AG08396 (cell line): ENCODE measurements at places on chromosomes 12 and 14.

DNA sequence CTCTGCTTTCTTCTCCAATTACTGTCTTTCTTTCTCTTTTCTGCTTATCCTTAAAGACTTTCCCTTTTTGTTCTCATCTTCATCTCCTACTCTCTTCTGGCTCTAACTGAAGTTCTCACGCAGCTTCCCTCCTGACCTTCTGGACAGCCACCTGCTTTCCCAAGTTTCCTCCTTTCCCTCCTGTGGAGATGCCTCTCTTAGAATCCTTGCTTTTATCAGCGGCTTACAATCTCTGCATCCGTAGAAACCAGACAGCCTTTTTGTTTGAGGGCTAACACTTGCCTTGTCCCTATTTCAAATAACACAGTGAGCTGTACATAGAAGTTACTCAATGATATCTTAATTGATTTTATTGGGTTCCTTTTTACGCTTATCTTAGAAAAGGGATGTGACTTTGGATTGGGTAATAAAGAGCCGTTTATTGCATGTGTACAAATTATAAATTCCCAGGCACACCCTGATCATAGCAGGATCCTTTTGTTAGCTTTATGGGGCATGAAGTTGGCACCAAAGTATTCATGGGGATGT is 2.1 kb upstream of the LGALS3 start:
- no peak for DNase-seq

- no peak for DNase-seq
Measured at GRCh38 chr12:124456133-124456651, 111.2 kb downstream of the NCOR2 start.

DNA sequence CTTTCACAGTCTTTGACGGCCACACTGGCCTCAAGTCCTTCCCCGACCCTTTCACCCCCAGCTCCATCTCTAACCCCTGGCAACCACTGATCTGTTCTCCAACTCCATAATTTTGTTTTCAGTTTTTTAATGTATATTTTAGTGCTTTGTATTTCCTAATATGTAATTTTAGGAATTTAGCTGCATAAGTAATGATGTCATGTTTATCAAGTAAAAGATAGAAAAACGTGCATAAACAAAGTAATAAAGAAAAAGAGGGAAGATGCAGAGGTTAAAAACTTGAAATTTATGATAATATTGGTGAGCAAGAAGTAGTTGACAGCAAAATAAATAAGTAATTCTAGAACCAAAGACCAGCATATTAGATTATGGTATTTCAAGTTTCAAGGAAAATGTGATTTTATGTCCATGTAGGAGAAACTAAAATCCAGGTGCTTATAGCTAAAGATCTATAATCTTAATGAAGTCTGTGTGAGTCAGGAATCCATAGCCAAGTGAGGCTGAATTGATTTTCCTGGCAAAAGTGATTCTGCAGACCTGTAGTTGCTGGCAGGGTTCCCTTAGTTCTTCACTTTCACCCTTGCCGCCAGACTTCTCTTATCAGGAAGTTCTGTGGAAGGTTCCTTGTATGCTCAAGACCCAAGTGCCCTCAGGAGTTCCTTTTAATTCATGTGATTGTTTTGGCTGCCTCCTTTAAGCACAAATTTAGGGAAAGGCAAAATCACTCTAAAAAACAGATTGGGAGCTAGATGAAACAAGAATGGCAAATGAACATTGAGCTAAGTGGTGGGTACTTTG is 24.4 kb downstream of the FBXW8 start:
- DNase-seq, result no peak

- DNase-seq, result no peak
Measured at GRCh38 chr12:66119229-66119869, 11.2 kb downstream of the LLPH start.

DNA sequence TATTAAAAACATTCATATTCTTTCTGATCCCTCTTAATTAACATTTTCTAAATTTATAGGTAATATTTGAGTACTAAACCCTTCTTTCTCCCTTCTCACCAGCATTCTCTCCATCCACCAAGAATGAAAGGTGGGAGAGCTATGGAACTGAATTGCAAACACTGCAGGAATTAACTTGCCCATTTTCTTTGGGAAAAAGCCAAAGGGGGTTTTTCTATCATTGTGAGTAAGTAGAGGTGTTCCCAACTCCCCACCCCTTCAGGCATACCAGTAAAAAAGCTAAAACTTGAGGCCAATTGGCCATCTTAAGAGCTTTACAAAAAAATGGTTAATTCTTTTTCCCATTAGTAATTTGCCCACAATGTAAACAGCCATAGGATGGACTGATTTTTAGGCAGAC is 23.7 kb downstream of the PCNX1 start:
- no peak for DNase-seq

DNA sequence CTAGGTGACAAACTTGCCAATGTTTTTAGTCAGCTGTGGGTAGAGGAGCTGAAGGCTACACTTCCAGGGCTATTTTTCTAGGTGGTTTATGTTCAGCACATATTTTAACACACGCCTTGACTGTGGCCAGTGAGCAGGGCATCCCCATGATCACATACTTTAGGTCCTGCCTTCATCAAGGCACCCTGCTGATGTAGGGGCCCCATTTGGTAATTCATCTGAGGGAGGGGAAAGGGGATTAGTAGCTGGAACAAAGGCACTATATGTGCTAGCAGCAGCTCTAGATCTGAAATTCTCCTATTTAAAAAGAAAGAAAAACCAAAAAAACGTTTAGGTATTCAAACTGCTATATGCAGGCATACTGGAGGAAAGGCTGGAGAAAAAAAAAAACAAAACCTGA is 14.5 kb downstream of the EGLN3 start:
- no peak for DNase-seq

DNA sequence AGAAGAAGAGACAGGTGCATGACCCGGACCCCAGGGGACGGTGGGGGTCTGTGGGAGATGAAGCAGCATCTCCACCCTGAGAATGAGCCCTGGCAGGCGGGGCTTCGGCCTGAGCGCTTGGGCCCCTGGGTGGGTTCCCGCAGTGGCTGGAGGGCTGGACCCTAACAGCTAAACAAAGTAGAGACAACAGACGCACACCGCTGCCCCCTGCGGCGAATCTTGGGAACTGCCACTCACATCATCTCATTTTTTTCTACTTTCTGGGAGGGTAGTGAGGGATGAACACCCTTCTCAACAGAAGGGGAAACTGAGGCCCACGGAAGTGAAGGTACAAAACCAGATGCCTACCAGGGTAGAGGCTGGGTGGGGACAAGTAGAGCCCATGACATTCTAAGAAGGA is 104.7 kb downstream of the RFLNA start:
- peak; percentile 76 for DNase-seq

DNA sequence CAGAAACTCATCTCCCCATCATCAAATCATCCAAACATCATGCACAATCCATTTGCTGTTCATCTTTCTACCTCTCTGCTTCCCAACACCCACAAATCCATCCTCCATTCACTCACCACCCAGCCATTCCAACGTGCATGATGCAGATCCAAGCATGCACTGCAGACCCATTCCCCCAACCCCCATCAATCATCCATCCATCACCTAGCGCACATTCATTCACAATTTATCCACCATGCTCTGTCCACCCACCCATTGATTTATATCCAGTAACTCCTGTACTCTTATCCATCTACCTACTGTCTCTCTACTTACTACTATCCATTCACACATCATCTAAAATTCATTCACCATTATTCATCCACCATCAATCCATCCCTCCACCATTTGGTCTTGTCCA is 4.0 kb upstream of the AMN start:
- DNase-seq, result no peak

DNA sequence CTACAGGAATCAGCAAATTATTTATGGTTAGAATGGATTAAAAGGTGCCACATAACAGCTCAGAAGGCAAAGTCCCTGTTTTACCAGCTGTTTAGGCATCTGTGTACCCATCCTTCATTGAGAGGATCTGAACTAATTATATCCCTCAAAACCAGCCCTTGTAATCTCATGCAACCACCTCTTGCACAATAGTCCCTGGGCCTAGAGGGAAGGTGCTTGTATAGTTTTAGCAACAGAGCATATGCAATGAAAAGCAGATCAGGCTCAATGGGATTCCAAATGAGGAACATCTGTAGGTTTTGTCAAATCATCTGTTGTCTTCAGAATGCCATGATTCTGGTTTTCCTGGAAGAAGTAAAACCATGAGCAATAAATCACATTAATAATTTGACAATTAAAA is 26.0 kb upstream of the GLIPR1L2 start:
- no peak for DNase-seq

DNA sequence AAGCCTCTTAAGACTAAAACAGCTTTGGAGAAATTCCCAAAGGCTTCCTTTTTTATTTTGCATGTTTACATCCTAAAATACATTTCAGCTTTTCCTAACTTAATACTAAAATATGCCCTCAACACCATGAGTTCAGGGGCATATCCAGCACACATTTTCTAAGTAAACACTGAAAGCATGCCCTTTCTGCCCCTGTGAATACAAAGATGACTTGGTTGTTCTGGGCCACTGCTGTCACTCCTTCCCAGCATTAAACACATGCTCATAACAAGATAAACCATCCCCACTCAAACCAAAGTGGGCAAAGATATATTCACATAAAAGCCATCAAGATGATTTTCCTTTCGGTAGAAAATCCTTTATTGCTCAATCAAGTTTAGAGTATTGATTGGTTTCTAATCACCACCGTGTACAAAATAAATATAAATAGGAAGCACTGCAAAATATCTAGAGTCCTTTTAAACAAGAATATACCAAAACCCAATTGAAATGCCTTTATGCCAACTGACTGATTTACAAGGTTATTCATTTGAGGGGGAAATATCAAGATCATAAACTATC is 1.9 kb downstream of the CCNB1IP1 start:
- DNase-seq, result no peak

DNA sequence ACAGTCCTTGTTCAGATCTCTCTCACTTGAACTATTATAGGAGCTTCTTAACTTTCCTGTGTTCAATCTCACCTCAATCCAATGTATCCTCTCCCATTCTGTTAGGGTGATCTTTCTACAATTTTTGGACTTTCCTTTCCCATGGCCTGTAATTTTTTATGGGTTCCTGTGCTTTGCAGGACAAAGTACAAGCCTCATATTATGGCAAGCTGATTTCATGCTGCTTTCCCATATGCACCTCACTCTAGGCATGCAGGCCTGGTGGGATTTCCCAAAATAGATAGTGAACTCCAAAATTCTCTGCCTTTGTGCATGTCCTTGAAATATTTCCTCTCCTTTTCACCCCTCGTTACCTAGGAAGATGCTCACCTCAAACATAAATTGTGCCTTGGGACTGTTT is 499.4 kb downstream of the NAV3 start:
- no peak for DNase-seq

GRCh38 chr14:67413806-67414769 is 2.1 kb upstream of the PLEK2 start:
- DNase-seq, result peak; percentile 78

DNA sequence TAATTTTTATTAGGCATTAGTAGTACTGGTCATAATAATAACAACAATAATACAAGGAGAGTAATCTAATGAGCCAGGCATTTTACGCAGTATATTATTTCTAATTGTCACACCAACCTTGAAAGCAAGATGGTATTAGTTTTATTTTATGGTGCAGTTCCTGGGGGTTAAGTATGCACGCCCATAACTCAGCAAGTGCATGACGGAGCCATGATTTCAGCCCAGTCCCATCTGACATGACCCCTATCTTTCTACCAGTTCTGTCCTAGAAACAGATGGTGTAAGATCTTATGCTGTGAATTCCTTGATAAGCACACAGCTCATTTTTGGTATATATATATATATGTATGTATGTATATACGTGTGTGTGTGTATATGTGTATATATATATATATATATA is 106.0 kb downstream of the AEBP2 start:
- DNase-seq, result no peak

GRCh38 chr14:51661504-51661903 is 9.8 kb downstream of the FRMD6 start:
- no peak for DNase-seq

GRCh38 chr12:112305951-112306350 is 76.3 kb downstream of the HECTD4 start:
- DNase-seq, result no peak

GRCh38 chr12:18818579-18819268 is 80.8 kb downstream of the CAPZA3 start:
- no peak for DNase-seq

DNA sequence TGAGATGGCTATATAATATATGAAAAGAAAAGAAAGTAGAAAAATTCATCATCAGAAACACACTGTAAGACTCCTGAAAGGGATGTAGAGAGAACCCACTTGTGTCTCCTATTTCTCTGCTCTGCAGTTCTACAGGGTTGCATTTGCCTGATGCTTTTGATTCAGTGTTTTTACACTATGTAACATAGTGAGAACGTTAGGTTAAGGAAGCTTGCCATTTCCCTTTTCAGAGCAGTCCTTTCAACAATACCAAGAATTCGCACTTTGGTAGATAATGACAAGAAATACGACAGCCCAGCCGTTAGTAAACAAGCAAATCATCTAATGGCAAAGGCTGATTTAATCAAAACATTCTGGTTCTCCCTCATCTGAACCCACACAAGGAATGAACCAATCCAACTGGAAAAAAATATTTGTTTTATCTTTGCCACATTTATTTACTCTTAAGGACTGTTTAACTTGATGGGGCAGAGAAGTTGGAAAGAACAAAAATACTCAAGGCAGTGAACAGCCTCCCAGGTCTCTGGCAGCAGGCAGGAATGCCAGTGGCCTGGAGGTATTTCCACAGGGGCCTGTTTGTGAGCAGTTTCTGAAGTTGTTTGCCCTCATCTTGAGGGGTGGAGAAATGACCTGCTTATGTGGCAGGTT is 30.8 kb upstream of the SOCS2 start:
- DNase-seq, result peak; percentile 23

DNA sequence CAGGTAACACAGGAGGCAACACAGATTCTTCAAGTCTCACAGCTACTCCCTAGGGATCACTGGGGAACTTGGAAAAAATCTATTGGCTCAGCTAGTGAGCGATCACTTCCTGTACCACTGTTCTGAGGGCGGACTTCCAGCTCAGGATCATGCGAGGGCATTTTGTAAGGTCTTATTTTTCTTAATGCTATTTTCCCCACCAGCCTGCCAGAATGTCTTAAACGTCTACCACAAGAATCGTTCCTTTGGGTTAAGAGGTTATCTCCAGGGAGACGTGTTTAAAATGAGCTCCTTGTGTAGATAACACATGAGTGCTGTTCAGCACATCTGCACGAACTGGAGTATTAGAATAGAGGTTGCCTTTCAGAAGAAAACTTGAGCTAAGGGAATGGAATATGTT is 162.6 kb downstream of the ETNK1 start:
- DNase-seq, result no peak

DNA sequence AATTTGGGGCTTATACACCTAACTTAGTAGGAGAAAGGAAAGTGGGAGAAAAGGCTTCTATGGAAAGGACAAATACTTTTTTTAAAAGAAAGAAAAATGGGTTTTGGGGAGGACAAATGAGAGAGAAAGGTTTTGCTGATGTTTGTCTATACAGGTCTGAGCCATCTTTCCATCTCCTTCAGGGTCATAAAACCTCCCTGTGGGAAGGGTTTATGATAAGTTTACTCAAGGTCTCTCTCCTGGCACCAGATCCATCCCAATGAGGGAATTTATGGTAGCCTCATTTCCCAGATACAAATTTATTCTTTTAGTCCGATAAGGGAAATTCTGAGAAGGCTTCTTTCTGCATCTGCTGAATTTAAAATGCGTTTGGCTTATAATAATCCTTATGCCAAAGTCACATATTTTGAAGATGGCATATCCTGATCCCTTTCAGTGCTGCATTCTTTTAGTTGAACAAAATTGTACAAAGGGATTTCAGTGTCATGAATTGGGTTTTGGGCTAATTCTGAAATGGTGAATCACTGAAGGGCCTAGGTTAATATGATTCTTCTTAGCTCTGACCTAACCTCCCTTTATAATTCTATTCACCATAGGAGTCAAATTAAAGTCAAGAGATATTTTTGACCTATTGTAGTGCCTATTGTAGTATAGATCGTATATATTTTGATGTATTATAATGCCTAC is 173.5 kb upstream of the DYRK2 start:
- DNase-seq, result no peak
